Ovary (tissue), 10 donors: ENCODE measurements at places on chromosomes 13 and 19. TPM values are rescaled to one million over a fixed set of nuclear protein-coding genes. Genes with fewer than 3 reads are reported as not detected.

CDK8 gene
- 5.2 TPM for polyA plus RNA-seq

FCGBP gene
- 2.2 TPM for polyA plus RNA-seq

TBCB gene
- polyA plus RNA-seq = 124 TPM

B3GNT3 gene
- 0.28 TPM for polyA plus RNA-seq

NFIX gene
- polyA plus RNA-seq = 82.2 TPM

ACER1 gene
- not detected for polyA plus RNA-seq

COL5A3 gene
- 6.7 TPM for polyA plus RNA-seq

HSPB6 gene
- 434 TPM for polyA plus RNA-seq

KLK8 gene
- polyA plus RNA-seq = not detected

PROZ gene
- not detected for polyA plus RNA-seq

ZNF880 gene
- 16.2 TPM for polyA plus RNA-seq

KLK4 gene
- polyA plus RNA-seq = not detected

CNN1 gene
- 725 TPM for polyA plus RNA-seq

MED16 gene
- polyA plus RNA-seq = 42.9 TPM

MATK gene
- polyA plus RNA-seq = 0.44 TPM

SIGLECL1 gene
- not detected for polyA plus RNA-seq
